ENCODE measurements at places on chromosomes 5 and 9.
A peak's percentile ranks its signal among the peaks of the same experiment; 100 is the strongest.

DNA sequence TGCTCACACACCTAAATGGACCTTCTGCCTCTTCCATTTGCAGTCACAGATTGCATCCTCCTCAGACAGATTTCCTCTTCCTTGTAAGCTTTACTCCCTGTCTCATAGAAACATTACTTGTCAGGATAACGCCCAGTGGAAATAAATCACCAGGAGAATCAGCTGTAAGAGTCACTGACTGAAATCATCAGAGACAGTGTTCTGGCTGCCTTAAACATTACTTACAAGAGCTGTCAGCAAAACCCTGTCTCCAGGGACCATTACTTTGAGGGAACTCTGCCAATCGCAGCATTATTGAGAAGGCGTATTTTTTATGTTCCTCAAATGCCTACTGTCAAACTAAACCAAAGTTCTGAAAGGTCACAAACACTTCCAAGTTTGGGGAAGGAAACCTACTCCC is 5.9 kb downstream of the DPYSL3 start:
- DNase-seq, result no peak

DNA sequence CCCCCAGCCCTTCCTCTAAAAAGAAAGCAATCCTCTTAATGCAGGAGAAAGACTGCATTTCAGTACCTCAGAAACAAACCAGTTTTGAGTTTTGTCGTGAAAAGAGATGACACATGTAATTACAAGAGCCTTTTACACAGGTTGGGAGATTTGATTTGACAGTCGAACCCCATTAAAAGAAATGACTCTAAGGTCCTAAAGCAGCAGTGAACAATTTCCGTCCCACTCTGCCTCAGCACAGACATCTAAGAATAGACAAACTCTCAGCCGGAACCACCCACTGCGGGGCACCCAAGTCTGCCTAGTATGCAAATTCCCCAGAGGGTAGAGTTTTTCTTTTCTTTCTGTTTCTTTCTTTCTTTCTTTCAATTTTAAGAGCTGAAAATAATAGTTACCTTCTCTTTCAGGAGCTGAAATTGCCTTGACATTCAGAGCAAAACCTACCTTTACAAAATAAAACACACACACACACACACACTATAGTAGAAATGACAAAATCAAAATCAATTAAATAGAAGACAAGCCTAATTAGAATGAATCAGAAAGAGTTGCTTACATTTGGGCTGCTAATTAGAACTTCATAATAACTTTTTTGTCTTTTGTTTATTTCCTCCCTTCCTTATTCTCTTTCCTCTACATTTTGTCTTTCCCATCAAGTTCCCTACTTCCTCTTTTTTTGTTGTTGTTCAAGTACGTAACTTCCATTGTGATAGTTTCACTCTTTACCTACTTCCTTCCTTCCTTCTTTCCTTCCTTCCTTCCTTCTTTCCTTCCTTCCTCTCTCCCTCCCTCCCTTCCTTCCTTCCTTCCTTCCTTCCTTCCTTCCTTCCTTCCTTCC is 65.1 kb downstream of the BASP1 start:
- no peak for DNase-seq

DNA sequence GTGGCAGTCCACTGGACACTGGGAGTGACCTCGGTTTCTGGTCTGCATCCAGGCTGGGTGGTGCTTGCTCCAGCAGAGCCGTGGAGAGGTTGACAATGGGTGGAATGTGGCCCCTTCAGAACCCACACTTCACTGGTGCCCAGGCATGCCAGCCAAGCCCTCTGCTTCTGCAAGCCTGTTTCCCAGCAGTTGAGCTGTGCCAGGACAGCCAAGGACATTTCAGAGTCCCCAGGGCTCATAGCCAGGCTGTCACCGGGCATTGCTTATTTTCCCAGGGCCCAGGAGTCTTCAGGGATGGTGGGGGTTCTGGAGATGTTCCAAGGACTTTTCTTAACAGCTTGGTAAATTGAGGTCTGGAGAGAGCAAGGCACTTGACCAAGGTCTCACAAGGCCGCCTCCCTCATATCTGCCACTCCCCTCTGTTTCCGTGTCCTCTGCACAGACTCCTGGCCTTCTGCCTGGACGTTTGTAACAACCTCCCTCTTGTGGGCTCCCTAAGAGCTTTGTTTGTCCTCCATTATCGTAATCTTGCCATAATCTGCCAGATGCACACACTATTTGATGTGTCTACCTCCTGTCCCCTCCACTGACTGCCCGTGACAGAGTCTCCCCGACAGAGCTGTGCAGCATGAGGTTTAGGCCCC is 3.8 kb upstream of the NDST1 start:
- DNase-seq, result no peak

DNA sequence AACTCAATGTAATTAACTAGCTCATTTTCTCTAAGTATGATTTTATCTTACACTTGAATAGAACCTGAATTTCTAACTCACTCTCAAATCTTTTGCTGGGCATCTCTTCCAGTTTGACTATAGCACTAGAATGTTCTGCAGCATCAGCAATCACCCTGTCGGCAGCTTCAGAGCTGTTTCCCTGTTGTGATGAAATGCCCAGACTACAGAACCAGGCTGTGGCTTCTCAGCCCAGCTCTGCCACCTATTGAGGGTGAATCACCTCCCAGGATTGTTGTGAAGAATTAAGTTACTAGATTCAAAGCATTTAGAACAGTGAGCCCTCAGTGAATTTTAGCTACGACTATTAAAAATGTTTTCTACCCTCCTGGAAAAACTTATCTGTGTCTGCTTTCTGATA is 90.4 kb upstream of the ANKRD55 start:
- peak; percentile 24 for DNase-seq

DNA sequence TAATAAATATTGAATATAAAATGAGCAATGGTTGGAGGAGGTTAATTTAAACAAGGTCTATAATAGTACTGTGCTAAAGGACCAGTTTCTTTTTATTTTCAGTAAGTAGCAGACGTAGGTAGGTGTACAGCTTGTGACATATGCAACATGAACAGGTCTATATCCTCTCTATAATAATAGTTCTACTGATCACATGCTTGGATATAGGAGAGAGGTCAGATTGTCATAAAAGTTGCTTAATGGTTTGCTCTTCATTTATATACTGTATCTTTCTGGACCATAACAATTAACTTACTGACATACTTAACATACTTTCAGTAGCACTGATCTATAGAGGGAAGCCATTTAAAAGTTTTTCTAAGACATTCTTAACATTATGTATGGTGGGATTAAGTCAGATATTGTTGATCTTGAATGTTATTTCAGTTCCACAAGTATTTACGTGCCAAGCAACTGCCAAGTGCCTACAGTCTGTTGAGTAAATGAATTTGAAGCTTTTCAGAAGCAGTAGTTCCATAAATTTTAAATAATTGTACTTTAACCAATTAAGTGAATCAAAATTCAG is 68.0 kb downstream of the DENND4C start:
- DNase-seq, result no peak

GRCh38 chr5:23330726-23331125 is 176.7 kb upstream of the PRDM9 start:
- DNase-seq, result no peak

DNA sequence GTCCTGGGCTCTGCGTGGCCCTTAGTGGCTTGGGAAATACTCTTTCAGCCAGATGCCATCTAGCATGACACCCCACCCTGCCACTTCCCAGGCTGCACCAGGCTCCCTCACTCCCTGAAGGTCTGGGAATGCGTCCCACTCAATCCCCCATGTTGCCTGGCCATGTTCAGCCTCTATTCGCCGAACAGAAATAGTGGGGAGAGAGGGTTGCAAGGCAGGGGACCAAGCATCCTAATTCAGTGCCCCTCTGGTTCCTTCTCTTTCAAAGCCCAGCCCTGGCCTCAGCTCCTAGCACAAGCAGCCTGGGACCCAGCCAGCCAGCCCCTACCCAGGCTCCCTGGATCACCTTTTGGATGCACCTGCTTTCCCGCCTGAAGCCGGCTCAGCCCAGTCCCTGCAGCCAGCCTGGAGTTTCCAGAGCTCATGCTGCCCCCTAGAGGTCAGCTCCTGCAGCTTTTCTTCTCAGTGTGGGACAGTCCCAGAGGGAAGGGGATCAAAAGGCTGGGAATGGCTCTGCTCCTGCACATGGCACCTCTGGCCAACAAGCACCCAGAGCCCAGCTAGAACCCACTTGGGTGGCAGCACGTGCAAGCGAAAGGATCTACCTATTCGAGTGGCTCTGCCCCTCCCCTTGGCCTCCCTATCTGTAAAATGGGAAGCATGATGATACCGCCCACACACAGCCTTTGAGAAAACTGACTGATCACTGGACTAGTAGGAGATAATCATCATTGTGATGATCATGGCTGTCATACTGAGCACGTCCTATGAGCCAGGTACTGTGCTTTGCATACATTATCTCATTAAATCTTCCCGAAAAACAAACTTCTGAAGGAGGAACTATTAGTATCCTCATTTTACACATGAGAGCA is 48.7 kb upstream of the C5orf58 start:
- peak; percentile 61 for DNase-seq

DNA sequence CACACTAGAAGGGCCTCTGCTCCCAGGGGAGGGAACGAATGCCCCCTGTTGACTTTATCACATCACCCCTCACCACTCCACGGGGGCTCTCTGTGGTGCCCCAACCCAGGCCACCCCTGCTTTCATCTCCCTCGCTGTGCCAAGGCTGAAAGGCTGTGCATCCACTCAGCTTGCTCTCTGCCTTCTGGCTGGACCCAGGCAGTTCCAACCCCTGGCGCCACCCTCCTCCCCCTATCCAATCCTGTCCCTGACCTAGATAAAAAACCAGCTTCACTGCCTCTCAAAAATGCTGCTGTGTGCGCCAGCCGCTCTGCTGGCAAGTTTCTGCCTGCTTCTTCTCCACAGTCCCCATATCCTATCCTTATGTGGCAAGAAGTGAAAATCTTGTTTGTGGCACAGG is 22.4 kb upstream of the CORO2A start:
- no peak for DNase-seq

- DNase-seq, result no peak
These were observed 198.1 kb downstream of the CHSY3 start for GRCh38 chr5:130102375-130102774.

GRCh38 chr5:109917154-109917546 is 227.4 kb downstream of the MAN2A1 start:
- DNase-seq, result no peak

DNA sequence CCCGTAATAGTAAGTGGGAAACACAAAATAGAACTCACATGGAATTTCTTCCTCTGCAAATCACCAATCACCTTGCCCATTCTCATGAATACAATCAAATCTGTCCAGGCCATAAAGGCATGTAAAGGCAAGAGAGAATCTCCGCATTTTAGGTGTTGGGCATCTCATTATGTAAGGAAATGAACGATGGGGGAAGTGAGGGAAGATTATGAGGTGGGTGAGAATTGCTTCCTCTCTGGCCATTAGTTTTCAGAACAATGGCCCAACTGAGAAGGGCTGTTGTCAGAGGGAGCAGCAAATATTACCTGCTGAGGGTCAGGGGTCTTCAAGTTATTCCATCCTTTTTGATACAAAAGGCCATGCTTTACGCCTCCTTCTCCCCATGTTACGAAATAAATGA is 455.1 kb downstream of the ARHGEF28 start:
- DNase-seq, result no peak

DNA sequence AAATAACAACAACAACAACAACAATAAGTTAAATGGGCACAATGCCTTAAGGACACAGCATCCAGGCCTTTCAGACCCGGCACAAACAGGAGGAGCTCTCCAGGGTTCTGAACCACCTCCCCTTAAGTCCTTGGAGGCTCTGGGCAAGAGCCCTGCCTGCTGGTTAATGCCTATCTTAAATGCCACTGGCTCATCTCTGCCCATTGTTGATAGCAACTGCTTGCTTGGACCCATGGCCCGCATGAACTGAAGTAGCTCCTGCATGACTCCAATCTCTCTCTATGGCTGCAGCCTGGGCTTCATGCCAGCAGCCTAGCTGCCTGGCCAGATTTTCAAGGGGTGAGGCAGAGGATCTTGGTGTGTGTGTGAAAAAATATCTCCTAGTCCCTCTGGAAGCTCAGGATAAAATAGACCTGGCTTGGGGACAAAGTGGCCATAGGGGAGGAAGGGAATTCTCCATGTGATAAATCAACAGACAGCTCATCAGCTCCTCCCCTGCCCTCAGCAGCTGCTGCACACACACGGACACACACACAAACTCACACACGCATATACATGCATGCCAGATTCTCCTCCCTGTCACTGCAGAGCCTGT is 27.4 kb downstream of the FAM219A start:
- no peak for DNase-seq

- DNase-seq, result no peak
These were observed 109.2 kb downstream of the BASP1 start for GRCh38 chr5:17326600-17327037.

GRCh38 chr5:60806591-60807243 is 37.4 kb downstream of the ELOVL7 start:
- DNase-seq, result no peak

GRCh38 chr5:151675611-151676313 is 11.0 kb downstream of the SPARC start:
- DNase-seq, result no peak

- DNase-seq, result no peak
These were observed 112.0 kb upstream of the TBC1D2 start for GRCh38 chr9:98367371-98367900.

GRCh38 chr5:147512659-147513379 is 3.0 kb upstream of the DPYSL3 start:
- DNase-seq, result no peak

- no peak for DNase-seq
These were observed 245.4 kb upstream of the TUT7 start for GRCh38 chr9:86599561-86599960.

- no peak for DNase-seq
These were observed 392.0 kb downstream of the GADD45G start for GRCh38 chr9:89996773-89997172.
